Muscle of back (tissue), 13 donors: ENCODE measurements at places on chromosomes 5 and 9. TPM values are rescaled to one million over a fixed set of nuclear protein-coding genes. Genes with fewer than 3 reads are reported as not detected.

DNA sequence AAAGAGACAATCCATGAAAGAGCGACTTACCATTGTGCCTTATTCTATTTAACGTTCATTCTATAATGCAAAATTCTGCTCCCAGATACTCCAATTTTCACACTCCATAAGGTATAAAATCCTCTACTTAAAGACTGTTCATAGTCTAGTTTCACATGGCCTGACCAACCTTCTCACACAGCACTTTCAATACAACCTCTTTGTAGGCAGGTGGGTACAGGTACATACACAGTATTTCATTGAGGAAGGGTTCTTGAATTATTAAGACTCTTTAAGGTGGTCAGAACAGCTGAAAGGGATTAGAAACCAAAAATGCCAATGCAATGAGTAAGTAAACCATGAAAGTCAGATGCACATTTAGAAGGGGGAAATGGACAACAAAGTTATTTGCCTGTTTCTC lies 352.0 kb downstream of the PARP8 start:
- DNase-seq: no peak

DNA sequence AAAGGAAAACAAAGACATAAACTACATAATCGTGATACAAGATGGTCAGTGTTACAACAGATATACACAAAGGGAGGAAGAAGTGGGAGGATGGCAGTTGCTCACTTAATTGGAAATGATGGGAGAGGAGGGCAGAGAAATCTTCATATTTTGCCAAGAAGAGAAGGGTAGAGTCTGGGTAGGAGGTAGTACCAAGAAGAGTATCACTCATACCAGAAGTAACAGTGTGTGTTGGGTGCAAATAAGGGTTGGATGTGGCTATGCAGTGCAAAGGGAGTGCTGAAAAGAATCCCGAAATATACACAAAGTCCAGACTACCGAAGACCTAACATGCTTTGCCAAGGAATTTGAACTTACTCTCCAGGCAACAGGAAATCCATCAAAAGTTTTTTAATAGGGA lies 41.0 kb downstream of the ERMP1 start:
- DNase-seq: no peak

DNA sequence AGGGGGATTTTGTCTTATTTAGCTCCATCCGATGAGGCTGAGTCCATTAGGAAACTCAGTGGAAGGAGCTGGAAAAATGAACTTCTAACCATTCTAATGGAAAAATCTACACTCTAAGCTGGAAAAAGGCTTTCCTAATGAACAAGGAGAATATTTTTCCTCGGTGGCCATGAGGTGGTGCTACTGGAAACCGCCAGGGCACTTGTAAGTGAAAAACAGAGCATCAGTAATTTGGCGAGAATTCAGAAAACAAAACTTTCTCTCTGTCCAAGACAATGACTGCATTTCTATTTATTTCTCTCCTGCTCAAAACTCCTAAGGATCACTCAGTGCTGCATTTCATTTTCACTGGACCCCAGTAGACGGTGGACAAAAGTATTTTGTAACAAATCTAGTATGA lies 237.6 kb downstream of the TENT4A start:
- no peak for DNase-seq

Gene JADE2
- 0.82 TPM for polyA plus RNA-seq

- DNase-seq: peak; percentile 8
Observed at GRCh38 chr9:34010979-34011378, 37.7 kb downstream of the UBAP2 start.

Gene NKD2
- 19.5 TPM for polyA plus RNA-seq
